Stimulated activated CD8-positive, alpha-beta memory T cell treated with anti-CD3 and anti-CD28 coated beads, Interleukin-15, amount 100 ng/mL, for 48 hours (primary cell): ENCODE measurements at places on chromosomes 12 and 14.

GRCh38 chr14:52220924-52221811 is 46.3 kb upstream of the PTGDR start:
- no peak for DNase-seq

- no peak for DNase-seq
Observed at GRCh38 chr12:51823875-51824565, 24.5 kb downstream of the FIGNL2 start.

DNA sequence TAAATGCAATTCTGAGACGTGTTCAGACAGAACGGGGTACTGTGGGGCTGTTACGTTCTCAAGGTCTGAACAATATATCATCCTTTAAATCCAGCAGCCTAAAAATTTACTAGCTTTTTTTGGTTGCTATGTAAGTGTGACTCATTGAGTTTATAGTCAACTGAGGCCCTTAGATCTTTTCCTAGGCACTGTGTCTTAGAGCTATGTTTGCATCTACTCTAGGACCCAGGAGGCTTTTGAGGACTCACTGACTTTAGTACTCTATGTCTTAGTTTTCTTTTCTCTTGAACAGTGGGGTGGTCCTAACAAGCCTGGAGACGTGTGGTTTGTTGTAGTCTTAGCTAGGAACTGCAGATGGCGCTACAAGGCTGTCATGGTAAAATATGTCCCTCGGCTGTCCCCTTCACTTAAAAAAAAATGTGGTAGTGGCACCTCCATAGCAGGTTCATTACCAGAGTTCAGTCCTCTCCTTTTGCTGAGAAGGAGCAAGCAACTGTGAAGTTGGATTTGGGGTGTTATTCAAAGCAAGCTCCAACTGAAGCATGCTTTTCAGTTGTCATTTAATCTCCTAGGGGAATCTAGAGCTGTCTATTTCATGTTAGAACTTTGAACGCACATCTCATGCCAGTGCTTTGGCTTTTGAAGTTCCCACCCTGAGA is 8.7 kb upstream of the SPATS2 start:
- no peak for DNase-seq

- no peak for DNase-seq
Observed at GRCh38 chr12:52641468-52641867, 10.5 kb downstream of the KRT2 start.

DNA sequence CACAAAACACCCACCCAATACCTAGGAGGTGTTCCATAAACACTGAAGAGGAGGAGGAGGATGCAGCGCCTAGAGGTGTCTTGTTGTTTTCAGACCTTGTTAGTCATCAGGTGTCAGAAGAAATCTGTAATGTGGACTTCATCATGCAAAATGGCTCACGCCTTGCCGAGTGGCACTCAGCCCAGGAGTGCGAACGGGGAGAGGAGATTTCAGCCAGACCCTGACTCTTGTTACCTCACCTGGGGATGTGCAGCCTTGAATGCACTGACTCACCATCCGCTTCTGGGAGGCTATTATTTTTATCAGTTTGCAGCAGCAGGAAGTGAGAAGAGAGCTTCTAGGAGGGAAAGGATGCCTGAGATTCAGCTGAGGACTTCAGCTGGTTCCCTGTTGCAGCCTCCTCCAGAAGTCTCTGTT is 48.2 kb upstream of the PLXNC1 start:
- no peak for DNase-seq

GRCh38 chr14:22997676-22998323 is 12.1 kb downstream of the C14orf93 start:
- no peak for DNase-seq

GRCh38 chr12:13189264-13189663 is 7.3 kb upstream of the EMP1 start:
- no peak for DNase-seq

- no peak for DNase-seq
Observed at GRCh38 chr12:113190761-113191160, 5.2 kb downstream of the RITA1 start.

GRCh38 chr14:76686646-76687045 is 74.6 kb upstream of the VASH1 start:
- DNase-seq: no peak

- no peak for DNase-seq
Observed at GRCh38 chr14:76777721-76778120, 16.5 kb downstream of the VASH1 start.

- DNase-seq: no peak
Observed at GRCh38 chr12:73136386-73136785, 864.2 kb downstream of the TRHDE start.

DNA sequence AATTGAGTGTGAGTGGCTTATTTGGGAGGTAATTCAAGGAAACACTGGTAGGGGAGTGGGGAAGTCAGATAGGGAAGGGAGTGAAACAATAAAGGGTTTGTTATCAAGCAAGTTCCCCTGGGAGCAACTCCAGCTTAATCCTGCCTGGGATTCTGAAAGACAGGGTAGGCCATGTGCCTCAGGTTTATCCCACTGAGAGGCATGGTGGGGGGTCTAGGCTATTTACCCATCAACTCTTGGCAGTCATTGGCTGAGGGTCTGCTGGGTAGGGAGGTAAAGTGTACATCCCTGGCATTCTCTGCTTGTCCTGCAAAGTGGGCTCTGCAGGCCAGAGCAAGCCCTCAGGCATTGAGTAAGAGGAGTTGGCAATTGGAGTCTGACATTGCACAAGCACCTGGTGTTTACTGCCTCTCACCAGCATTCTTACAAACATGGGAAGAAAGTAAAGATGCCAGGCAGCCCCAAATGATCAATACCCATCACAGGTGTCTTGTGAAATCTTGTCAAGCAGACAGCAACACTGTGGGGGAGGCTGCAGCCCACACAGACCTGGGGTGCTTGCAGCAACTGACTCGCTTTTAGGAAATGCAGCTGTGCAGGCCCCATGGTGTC is 169.3 kb downstream of the KTN1 start:
- DNase-seq: no peak

- no peak for DNase-seq
Observed at GRCh38 chr12:67426067-67426466, 156.9 kb downstream of the CAND1 start.

DNA sequence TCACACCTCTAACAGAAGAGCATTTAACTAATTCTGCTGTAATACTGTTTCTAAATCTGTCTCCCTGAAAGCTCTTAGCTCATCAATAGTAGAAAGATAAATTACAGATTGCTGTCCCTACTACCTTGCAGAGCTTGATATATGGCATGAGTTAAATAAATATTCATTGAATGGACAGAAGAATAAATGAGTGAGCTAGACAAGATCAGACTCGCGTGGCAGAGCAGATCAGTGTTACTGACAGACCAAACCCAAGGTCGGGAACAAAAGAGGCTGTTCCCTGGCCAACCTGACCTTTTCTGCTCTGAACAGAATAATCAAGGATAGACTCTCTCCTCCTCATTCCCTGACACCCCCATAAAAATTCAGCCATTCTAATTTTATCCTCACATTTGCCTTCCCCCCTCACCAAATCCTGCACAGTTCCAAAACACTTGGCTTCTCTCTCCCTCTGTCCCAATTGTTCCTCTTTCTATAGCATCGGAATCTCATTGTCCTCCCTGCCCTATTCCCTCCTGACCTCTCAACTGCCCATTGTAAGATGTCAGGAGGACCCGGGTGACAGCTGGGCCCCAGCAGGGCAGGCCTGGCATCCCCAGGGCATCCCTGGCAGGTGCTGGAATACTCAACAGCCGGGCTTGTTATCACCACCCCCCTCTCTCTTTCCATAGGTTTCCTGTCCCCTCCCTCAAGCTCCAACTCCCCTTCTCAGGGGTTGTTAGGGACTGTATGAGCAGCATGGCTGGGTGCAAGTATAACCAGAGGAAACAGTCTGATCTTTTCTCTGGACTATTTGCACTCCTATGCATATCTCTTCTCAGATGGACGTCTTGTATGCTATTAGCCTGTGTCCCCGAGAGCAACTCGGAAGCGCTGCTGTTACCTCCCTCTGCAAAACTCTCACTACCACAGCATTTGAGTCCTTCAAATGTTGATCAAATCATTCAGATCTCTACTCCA is 19.9 kb downstream of the NEUROD4 start:
- DNase-seq: no peak

- DNase-seq: no peak
Observed at GRCh38 chr12:13454991-13455777, 258.7 kb downstream of the EMP1 start.

DNA sequence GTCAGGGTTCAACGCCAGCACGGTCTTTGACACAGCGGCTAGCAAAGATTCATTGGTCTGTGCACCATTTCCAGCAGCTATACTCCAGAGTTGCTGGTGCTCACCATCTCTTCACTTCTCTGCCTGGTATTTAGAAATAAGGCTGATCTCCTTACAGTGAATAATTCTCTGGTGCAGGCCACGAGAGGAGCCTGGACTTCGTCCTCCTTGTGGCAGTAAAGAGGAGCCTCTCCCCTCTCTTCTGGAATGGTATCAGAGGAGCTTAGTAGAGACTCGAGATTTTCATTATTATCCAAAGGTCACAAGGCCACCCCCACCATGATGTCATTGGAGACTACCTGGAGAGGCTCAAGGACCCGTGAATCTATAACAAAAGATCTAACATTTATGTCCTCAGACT is 30.8 kb upstream of the BCL2L14 start:
- DNase-seq: no peak

GRCh38 chr14:23441076-23441475 is 5.6 kb upstream of the MYH7 start:
- DNase-seq: no peak

DNA sequence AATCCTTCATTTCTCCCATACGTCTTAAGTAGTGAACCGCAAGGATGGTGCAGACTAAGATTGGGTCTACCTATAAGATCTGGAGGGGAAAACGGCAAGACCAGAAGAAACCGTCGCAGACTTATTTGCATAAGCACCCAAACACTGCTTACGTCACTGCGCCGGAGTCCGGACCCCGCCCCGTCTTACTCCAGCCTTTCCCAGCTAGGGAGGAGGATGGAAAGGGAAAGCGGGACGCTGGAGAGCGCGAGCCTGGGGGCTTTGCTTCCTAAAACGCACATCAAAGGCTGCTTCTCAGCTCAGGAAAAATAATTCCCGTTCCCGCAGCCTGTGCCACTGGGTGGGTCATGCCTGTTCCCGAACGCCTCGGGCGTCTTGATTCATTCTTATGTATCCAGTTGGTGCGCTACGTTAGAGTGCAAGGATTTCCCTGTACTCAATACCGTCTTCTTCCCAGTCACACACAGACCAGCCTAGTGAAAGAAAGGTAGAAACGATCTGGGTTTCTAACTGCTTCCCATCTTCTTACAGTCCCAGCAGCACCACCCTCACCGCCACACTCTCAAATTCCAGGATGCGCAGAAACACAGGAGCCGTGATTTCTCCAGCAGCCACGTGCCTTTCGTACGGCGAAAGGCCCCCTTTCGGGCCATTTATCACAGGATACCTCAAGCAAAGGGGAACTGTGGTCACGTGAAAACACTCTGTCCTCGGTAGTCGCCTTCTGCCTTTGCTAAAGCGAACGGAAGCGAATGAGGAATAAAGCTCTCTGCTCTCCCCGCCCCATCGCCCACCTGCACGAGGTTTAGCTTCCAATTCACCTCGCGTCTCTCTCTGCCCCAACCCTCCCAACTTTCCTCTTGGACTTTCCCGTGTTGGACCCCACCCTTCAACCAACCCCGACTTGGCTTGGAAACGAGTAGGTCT is 1.1 kb downstream of the SLC6A15 start:
- no peak for DNase-seq

DNA sequence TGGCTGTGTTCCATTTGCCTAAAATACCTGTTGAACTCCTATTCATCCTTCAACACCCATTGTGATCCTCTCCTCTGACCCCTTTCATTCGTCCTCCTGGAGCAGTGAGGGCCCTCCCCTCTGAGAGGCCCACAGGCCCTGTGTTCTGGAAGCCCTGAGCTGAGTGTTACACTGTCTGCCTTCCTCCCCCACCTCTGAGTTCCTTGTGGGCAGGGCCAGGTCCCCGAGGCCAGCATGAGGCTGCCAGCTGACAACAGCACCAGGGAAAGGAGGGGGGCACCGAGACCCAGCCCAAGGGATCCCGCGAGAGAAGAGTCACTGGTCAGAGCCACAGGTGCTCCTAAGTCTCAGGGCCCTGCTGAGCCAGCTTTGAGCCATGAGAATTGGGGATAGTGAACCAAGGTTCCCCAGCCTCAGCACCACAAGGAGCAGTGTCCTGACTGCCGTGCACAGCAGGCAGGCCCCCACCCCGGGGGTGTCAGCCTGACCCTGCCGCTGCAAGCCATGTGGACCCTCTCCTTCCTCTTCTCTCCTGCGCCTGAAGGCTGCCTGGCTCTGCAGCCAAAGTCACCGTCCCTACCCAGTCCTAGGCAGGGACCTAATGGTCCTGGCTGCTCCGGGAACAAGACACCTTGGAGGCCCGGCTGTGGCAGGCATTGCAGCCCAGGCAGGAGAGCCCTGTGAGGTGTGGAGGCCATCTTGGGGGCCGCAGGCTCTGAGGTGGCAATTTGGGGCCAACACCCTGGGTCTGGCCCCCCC is 52.5 kb downstream of the BEGAIN start:
- no peak for DNase-seq

DNA sequence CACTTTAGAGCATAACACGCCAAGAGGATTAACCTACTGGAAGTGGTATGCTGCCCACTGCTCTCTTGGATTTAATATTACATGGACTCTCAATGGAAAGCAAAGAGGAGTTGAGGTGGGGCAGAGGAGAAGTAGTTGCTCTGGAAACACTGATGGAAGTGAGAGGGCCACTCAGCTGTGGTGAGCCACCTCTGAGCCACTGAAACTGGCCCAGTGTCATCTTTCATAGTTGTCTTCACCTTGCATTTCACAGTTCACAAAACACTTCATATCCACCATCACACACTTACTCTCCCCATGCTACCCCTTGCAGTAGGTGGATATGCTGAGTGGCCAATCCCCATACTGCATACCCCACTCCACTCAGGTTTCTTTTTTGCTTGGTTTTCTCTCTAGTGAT is 12.2 kb upstream of the PCED1B start:
- DNase-seq: peak; percentile 47

- no peak for DNase-seq
Observed at GRCh38 chr14:102872020-102872419, 50.4 kb upstream of the AMN start.

DNA sequence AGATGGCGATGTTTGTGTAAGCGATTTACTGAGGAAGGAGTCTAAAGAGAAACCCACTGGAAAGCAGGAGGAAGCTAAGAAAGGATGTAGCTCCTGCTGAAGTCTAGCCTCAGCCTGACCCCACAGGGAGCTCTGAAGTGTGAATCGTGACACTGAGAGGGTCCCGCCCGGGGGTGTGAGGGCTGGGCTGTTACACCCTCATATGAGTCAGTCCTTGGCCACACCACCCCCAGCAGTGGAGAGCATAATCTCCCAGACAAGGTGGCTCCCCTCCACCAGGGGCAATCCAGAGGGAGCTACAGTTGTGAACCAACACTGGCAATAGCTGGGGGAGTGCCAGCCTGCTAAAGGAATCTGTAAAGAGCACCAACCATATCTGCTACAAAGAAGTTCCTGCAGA is 31.5 kb downstream of the SVOP start:
- no peak for DNase-seq

- no peak for DNase-seq
Observed at GRCh38 chr12:70664465-70664881, 27.2 kb upstream of the PTPRB start.

DNA sequence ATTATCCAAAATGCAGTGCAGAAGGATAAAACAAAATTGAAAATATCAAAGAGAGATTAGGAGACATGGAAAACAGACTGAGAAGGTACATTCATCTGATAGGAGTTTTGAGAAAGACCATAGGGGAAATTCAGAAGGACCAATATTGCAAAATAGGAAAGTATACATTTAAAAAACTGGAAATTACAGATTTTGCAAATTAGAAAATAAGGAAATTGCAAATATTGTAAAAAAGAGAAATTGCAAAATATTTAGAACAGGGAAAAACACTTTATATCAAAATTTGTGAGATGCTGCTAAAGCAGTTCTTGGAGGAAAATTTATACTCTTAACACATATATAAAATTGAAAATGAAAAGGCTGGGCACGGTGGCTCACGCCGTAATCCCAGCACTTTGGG is 192.5 kb downstream of the FBXL14 start:
- no peak for DNase-seq
